ENCODE measurements at places on chromosomes 11 and 22. TPM values are rescaled to one million over a fixed set of nuclear protein-coding genes. Genes with fewer than 3 reads are reported as not detected.

The MYBPC3 gene
- total RNA-seq: not detected

The TMEM9B gene
- total RNA-seq: 34.2 TPM

The TMEM218 gene
- 14.1 TPM for total RNA-seq

The SAA4 gene
- total RNA-seq: not detected

The CSRP3 gene
- total RNA-seq: not detected

The CD3D gene
- 462 TPM for total RNA-seq

The ZP1 gene
- not detected for total RNA-seq

The SPTY2D1 gene
- 25.0 TPM for total RNA-seq

The FAM83F gene
- 0.08 TPM for total RNA-seq

The ARHGAP1 gene
- 82.3 TPM for total RNA-seq

The POU2AF1 gene
- 2.2 TPM for total RNA-seq

The CRYBB3 gene
- not detected for total RNA-seq

The CARD10 gene
- not detected for total RNA-seq

The CD3G gene
- 212 TPM for total RNA-seq

The CEP126 gene
- 0.60 TPM for total RNA-seq

Data from activated naive CD4-positive, alpha-beta T cell treated with anti-CD3 and anti-CD28 coated beads, Interleukin-2, amount 10 ng/mL, durations not matched to agents 5 hours and 36 hours (primary cell).